ENCODE measurements at places on chromosomes 1 and 21. TPM values are rescaled to one million over a fixed set of nuclear protein-coding genes. Genes with fewer than 3 reads are reported as not detected.

- DNase-seq = no peak
These were observed 182.1 kb upstream of the ADAMTS5 start for GRCh38 chr21:27149034-27149433.

- no peak for DNase-seq
These were observed 21.1 kb upstream of the IL22RA1 start for GRCh38 chr1:24164004-24164403.

GRCh38 chr1:207910591-207911354, at the start of gene CD34:
Gene CD34 (minus strand): TSS chr1:207911125. CDS start chr1:207911080, 45 bp downstream.
- DNase-seq = no peak

GRCh38 chr1:48338257-48338656, 115.7 kb downstream of the SLC5A9 start:
- DNase-seq = no peak

GRCh38 chr1:81489372-81489934, 311.3 kb upstream of the ADGRL2 start:
- no peak for DNase-seq

DNA sequence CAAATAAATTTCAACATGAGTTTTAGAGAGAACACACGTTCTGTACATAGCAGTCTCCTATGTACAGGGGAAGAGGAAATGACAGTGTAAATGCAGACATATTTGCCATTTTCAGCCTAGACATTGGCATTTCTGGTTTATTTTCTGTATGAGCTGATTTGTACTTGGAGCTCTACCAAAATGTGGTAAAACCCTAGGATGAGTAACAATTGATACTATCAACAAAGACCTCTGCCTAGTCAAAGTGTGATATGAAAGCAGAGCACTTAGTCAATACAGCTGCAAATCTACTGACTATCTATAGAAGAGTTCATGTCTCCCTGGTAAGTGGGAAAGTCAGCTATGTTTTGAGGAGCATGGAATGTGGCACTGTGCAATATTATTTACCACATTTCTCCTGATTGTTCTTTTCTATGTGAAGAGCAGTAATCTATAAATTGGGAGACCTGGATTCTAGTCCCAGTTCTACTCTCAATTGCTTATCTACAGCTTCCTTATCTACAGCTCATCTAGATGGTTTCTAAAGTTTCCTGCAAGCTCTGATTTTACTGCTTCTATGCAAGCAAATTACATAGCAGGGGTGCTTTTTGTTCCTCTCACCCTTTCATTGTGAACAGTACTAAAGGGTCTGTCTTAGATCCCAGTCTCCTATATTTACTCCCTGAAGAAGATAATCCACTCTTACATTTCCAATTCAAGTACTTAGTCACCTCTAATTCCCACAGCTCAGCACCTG, 334.2 kb downstream of the NTNG1 start:
- no peak for DNase-seq

- no peak for DNase-seq
These were observed 451.5 kb upstream of the ADAMTS5 start for GRCh38 chr21:27418346-27418745.

LY9 gene
- 2.5 TPM for total RNA-seq

PLPPR4 gene
- total RNA-seq = 0.17 TPM

LCE2D gene
- total RNA-seq = not detected

LEMD1 gene
- not detected for total RNA-seq
